ENCODE measurements at places on chromosomes 7 and 10. TPM values are rescaled to one million over a fixed set of nuclear protein-coding genes. Genes with fewer than 3 reads are reported as not detected.

The CLRN3 gene
- not detected for total RNA-seq

DNA sequence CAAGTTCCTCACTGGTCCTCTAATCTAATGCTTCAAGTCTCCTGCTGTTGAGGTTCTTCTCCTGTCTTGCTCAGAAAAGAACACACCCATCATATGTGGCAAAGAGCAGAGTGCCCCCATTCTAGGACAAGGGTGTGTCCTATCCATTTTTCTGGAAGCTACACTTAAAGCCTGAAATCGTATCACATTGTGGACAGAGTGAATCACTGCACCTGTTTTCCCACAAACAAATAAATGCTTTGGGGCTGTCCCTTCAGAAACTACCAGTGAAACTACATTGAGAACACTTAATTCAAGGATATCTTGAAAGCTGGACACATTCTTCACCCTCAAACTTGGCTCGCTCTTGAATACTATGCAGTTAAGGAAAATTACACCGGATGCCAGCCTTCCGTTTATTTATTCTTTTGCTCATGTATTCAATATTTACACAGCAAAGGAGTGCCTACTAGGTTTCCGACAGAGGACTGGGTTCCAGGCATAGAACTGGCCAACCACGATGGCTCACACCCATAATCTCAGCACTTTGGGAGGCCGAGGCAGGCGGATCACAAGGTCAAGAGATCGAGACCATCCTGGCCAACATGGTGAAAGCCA is 473.0 kb downstream of the GALNT17 start:
- DNase-seq = no peak

The MACC1 gene
- 0.39 TPM for total RNA-seq

The OIT3 gene
- total RNA-seq = not detected

GRCh38 chr7:111242141-111242755 is 151.3 kb downstream of the LRRN3 start:
- DNase-seq = no peak

The LRGUK gene
- total RNA-seq = 0.18 TPM

The ANTXRL gene
- total RNA-seq = not detected

- DNase-seq = no peak
Observed at GRCh38 chr7:2813350-2814185, 30.5 kb downstream of the GNA12 start.

The GPER1 gene
- not detected for total RNA-seq

DNA sequence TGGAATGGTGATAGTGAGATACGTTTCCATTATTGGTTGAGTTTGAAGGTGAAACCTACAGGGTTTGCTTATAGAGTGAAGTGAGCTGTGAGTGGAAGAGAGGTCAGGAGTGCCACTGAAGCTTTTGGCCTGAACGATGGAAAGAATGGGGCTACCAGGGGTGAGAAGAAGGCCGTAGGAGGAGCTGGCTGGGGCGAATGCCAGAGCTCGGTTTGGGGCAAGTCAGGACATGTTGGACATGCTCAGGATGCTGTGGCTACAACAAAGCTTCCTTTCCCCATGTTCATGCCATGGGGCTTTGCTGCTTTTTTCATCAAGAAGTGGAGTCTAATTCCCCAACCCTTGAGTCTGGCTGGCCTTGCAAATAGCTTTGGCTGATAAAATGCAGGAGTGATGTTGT is 253.7 kb downstream of the GLRX3 start:
- no peak for DNase-seq

DNA sequence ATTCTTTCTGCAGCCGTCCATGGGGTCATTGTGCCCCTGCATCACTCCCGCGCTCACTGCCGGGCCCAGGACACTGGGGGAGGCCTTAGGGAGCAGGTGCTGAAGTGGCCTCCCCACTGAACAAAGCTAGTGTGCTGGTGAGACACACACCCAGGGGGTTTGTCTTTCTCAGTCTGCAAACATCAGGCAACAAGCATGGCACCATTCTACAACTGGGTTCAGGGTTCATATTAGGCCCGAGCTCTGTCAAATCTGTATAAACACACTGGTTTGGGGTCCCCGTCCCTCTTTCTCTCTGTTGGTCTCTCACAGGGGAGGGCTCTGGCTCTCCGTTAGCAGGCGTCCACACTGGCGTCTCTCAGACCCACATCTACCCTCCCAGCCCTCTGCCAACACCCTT is 11.1 kb upstream of the PPP2R2D start:
- no peak for DNase-seq

The GPR85 gene
- total RNA-seq = not detected

DNA sequence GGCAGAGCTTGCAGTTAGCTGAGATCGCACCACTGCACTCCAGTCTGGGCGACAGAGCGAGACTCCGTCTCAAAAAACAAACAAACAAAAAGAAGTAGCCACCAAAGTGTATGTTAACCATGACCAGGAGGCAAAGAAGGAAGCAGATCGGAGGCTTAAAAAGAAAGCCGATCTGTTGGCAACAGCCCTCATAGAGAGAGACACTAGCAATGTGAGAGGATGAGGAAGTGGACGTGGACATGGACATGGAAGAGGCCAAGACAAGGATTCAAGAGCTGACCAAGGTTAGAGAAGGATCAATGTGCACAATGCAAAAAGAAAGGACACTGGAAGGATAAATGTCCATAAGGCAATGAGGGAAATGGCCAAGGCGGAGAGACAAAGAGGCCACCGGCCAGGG is 14.9 kb upstream of the ADCK2 start:
- no peak for DNase-seq

The LRRC17 gene
- 0.21 TPM for total RNA-seq

- no peak for DNase-seq
Observed at GRCh38 chr10:48494611-48495010, 110.3 kb downstream of the ARHGAP22 start.

DNA sequence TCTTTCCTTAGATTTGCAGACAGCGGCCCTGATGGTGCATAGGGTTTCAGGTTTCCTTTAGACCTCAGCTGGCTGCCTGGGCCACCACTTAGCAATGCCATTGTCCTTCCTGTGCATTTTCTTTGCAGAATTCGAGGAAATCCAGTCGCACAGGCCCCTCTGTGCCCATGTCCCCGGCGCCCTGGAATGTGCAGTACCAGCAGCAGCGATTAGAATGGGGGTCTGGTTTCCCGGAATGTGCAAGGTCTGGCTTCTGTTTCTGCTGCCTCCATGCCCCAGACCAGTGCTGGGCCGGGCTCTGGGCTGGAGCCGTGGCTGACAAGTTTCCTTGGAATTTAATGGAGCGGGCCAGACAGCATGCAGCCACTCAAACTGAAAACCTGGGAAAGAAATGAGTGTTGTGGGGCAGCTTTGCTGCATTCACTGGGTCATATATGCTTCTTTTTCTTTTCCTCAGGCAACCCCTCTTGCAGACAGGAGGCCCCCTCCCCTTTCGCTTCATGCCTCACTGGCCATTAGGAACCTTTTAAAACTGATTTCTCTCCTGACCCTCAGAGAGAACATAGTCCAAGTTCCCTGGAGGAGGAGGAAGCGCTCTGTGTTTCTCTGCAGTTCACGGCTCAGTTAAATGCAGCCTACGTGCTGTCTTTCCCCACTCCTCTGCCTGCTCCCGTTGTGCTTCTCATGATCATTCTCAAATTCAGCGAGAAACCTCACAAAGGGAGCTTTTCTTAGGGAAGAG is 14.4 kb downstream of the HTRA1 start:
- no peak for DNase-seq

All from activated CD8-positive, alpha-beta T cell treated with anti-CD3 and anti-CD28 coated beads, Interleukin-2, amount 10 ng/mL, durations not matched to agents 7 days and 5 days (primary cell).